Cortex of kidney (tissue), 1 donor: ENCODE measurements at places on chromosomes 5 and 9.

DNA sequence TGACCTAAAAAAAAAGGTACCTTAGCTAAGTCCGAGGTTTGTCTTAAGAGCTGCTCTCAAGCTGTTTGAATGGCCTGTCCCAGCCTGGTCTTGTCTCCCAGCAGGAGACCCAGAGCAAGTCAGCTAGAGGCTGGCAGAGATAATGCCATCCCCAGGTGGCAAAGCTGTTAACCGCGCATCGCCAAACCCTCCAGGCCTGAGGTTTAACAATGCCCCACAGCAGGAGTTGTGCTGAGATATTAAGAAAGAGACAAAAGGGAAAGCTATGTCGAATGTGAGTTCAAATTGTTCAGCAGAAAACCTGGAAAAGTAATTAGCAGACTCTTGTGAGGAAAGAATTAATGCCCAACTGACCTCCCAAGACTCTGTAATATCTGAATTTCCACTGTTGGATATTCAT lies 187.1 kb downstream of the FSTL4 start:
- no peak for DNase-seq

DNA sequence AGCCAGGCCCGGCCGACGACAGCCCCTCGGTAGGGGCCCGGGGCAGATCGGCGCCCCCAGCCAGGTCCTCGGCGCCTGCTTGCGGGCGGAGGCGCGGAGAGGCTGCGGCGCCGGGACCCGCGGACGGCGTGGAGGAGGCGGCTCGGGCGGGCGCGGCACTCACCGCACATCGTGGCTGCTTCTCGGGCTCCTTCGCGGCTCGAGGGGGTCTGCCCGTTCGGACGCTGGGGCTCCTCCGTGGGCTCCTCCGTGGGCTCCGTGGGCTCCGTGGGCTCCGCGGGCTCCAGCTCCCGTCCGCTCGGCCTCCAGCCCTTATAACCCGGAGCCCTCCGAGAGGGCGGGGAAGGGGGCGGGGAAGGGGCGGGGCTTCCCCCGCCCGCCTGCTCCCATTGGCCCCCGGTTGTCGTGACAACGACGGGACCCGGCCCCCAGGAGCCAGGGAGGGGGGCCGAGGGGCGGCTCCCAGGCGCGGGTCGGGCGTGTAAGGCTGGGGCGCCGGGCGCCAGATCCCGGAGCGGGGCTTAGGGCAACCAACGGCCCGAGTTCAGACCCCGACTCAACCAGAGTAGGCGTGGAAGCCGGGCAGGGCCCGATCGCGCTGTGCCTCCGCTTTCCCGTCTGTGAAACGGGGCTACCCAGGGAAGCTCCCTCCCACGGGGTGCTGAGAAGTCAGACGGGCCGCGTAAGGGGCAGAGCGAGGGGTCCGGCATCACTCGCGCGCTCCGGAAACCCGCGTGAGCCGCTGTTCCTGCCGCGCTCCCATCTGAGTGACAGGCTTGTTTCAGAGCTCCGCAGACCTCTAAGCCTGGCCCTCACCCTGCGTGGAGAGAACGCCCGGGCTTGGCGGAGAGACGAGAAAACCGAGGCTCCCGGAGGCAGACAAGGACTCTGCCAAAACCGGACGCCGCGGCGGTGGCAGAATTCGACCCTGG lies at the start of gene GFPT2:
GFPT2 (minus strand) TSS at position 289 of the 932 bp plus-strand sequence; CDS start at position 170, 119 bp downstream.
- no peak for DNase-seq

- DNase-seq, result no peak
Measured at GRCh38 chr5:150584556-150585335, 55.7 kb upstream of the SYNPO start.

DNA sequence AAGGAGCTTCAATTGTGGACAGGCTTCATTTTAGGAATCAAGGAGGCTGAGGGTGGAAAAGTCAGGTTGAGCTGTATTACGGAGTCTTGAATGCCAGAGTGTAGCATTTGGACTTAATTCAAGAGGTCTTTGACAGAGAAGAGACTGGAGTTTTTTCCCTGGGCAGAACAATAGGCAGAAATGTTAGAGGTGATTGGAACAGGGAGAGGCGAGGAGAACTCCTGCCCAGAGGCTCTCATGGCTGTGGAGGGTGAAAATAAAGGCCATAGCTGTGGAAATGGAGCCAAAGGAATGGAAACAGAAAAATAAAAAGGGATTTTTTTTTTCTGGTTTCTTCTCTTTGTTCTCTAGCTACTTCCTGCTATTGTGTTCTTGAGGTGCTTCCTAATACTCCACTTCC lies 3.7 kb upstream of the IFNB1 start:
- DNase-seq, result no peak

DNA sequence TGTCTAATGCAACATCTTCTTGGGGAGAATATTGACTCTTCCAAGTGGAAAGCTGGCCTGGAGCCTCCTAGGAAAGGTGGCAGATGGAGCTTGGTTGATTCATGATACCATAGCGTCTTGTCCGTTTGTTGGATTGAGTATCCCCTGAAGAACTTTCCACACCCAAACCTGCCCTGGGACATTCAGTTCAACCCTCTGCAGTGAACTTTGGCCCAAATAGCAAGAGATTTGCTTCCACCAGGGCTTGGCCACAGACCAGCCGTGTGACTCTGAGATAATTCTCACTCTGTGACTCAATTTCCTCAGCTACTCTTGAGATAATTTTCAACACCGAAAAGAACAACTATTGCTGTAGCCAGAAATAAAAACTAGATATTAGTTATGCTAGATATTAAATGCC lies 108.0 kb upstream of the RAD23B start:
- DNase-seq, result no peak

GRCh38 chr9:88781628-88782391 lies 209.5 kb upstream of the S1PR3 start:
- no peak for DNase-seq

GRCh38 chr9:89508951-89509615 lies 11.2 kb upstream of the SEMA4D start:
- no peak for DNase-seq

DNA sequence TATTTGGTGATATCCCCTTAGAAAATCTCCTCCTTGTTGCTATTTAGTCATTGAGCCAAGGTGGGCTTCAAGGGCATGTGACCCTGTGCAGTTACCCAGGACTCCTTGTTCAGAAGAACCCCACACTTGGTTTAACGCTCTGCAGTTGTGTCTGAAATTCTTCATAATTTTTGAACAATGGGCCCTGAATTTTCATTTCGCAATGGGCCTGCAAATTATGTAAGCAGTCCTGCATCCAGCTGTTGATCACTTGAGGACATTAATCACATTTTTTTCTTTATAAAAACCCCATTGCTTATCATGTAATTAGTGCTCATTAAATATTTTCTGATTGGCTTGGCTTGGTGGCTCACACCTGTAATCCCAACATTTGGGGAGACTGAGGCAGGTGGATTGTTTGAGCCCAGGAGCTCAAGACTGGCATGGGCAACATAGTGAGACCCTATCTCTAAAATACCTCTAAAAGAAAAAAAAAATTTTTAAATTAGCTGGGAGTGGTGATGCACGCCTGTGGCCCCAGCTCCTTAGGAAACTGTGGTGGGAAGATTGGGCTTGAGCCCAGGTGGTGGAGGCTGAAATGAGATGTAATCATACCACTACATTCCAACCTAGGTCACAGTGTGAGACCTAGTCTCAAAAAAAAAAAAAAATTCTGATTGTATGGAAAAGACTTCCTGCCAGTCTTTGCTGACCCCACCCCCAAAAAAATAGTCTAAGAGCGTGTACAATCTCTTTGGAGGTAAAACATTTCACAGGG lies 194.2 kb upstream of the HAPLN1 start:
- DNase-seq, result no peak

GRCh38 chr5:167122267-167122666 lies 1169.2 kb upstream of the WWC1 start:
- DNase-seq, result no peak

DNA sequence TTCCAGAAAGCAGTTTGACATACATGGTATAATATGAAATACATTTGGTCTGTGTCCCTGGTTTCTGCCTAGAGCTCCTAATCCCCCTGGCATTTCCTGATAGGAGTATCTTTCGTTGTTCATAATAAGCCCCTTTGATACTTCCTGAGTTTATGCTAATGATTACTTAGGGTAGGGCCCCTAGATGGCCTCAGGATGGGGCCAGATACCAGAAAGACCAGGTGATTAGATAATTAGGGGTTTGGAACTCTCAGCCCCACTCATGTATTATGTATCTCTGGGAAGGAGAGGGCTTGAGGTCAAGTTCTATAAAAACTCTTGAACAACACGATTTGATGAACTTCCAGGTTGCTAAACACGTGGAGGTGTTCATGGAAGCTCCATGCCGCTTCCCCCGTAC lies 163.3 kb upstream of the ZNF608 start:
- no peak for DNase-seq

- DNase-seq, result no peak
Measured at GRCh38 chr5:179874136-179874535, 15.5 kb upstream of the MRNIP start.

GRCh38 chr5:32076699-32077695 lies 97.1 kb downstream of the GOLPH3 start:
- DNase-seq, result no peak

GRCh38 chr5:137621861-137622823 lies 113.7 kb downstream of the KLHL3 start:
- DNase-seq, result no peak

GRCh38 chr5:123094237-123094918 lies 5.3 kb downstream of the PRDM6 start:
- DNase-seq, result no peak

DNA sequence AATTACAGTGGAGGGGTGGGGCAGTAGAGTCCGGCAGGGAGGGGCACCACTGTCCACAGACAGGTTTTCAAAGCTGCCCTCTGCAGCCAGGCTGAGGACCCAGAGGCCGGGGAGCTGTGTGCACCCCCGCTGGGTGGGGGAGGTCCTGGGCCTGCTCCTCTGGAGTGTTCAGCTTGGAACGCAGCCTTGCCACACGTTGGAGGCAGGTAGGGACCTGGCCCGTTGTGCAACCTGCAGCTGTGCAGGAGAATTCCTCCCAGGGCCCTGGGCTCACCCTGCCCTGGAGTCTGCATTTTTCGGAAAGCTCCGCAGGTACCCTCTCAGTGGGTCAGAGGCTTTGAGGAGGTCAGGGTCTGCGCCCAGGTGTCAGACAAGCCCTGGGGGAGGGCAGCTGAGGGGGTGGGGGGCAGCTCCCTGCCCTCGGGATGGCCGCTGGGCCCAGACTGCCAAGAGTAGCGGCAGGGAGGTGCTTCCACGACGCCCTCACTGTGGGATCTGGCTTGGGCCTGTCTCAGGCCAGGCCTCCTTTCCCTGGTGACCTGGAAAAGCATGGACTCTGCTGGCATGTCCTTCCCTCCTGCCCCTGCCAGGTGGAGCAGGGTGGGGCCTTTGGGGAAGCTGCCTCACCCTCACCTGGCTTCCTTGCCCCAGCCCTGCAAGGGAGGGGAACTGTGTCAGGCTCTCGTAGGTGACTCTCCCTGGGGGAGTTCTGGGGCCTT lies 29.5 kb downstream of the RXRA start:
- DNase-seq, result no peak

- DNase-seq, result no peak
Measured at GRCh38 chr9:79656169-79656568, 84.4 kb downstream of the TLE4 start.

- DNase-seq, result no peak
Measured at GRCh38 chr5:118314931-118315330, 673.4 kb downstream of the DTWD2 start.

DNA sequence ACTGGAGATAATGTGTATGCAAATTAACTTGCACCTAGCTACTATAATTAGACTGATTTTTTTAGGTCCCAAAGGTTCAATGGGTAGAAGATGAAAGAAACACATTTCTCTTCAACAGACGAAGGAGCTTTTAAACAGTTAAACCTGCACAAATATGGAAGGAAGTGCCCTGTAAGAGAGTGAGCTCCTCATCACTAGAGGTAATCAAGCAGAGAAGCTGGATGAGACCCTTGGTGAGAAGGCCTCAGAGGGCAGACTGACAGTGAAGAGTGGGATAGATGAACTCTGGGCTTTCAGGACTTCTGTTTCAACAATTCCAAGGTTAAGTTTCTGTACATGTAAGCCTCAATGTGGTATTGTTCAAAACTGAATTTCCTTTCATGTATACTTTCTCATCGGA lies 23.2 kb downstream of the PTPN3 start:
- no peak for DNase-seq

DNA sequence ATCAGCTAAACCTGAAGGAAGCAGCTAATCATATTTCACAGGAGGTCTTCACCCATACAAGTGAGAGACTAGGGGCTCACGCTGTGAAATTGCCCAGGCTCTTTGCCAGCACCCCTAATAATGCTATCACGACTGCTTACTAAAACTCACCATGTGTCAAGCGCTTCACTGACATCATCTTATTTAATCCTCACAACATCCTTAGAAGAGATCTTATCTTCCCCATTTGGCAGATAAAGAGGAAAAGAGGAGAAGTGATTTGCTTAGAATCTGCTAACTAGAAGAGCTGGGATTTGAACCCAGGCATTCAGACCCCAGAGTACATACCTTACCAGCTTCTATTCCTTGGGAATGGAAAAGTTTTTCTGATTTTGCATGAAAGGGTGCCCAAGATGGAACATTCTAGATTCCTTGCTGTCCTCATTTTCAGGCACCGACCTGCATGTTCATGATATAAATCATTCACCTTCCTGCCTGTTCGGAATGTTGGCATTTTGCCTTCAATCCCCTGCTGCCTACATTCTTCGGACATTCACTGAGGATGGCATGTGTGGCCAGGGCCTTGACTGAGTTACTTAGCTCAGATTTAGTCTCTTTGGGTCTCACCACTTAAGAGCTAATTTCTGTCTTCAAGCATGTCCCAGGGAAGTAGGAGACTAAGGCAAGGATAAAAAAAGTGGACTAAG lies 88.1 kb downstream of the SH3TC2 start:
- no peak for DNase-seq

- no peak for DNase-seq
Measured at GRCh38 chr5:80761176-80761575, 106.4 kb upstream of the DHFR start.

- no peak for DNase-seq
Measured at GRCh38 chr5:75885849-75886596, 168.8 kb upstream of the POC5 start.

GRCh38 chr5:159337016-159337955 lies 7.0 kb upstream of the IL12B start:
- no peak for DNase-seq

- no peak for DNase-seq
Measured at GRCh38 chr9:123111427-123112014, 78.1 kb downstream of the GPR21 start.

DNA sequence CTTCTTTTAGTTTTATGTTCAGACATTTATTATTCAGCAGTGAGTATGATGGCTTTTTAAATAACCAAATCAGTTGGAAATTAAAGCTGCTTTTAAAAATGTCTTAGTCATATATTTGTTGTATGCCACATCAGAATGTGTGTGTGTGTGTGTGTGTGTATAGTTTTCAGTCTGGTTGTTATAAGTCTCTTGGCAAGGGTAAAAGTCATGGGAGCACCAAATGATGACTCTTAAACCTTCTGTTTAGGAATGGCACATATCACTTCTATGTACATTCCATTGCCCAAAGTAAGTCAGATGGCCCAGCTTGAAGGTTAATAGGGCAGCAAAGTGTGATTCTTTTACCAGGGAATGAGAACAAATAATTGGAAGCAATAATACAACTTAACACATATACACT lies 135.9 kb downstream of the RNF180 start:
- no peak for DNase-seq
